ENCODE measurements at places on chromosomes 7 and 10.

GRCh38 chr7:139680676-139681462 is 96.9 kb downstream of the HIPK2 start:
- DNase-seq = peak; percentile 48

- DNase-seq = no peak
These were observed 7.0 kb upstream of the TRDMT1 start for GRCh38 chr10:17208476-17208875.

- no peak for DNase-seq
These were observed at the start of gene PAOX for GRCh38 chr10:133379152-133379800. PAOX (plus strand) TSS chr10:133379262; CDS start chr10:133379317, 55 bp downstream.

DNA sequence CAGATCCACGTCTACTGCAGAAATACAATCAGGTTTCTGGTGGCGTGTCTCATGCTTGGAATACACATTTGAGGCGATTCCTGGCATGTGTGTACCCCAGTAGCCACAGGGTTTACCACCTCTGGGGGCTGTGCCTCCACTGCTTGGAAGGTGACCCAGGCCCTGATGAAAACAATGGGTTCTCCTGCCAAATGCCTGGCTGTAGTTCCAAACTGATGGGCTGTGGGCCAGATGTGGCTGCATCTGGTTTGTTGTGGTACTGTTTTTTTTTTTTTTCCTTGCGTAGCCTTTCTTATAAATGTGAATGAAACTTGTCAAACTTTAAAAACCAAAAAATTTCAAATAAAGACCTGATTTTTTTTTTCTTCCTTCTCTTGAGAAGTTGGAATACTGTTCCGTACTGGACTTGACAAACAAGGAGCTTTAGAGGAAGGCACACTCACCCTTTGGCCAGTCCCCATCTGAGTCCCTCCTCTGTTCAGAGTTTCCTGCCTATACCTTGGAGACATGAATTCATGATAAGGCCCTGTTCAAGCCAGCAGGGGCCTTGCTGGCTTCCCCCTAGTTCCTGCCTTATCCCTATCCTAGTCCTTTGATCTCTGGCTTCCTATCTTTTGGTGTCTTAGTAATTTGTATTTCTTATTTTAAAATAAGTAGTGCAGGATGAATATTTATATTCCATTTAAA is 217.1 kb downstream of the PHTF2 start:
- DNase-seq = no peak

All from PC-9 (cell line).